Hematopoietic multipotent progenitor cell treated with erythropoietin and hydrocortisone succinate and interleukin-3 and kit ligand, for 17 days (in vitro differentiated cells): ENCODE measurements at places on chromosomes 16 and 17.

- DNase-seq = no peak
These were observed 21.8 kb upstream of the ZNHIT3 start for GRCh38 chr17:36464765-36465088.

DNA sequence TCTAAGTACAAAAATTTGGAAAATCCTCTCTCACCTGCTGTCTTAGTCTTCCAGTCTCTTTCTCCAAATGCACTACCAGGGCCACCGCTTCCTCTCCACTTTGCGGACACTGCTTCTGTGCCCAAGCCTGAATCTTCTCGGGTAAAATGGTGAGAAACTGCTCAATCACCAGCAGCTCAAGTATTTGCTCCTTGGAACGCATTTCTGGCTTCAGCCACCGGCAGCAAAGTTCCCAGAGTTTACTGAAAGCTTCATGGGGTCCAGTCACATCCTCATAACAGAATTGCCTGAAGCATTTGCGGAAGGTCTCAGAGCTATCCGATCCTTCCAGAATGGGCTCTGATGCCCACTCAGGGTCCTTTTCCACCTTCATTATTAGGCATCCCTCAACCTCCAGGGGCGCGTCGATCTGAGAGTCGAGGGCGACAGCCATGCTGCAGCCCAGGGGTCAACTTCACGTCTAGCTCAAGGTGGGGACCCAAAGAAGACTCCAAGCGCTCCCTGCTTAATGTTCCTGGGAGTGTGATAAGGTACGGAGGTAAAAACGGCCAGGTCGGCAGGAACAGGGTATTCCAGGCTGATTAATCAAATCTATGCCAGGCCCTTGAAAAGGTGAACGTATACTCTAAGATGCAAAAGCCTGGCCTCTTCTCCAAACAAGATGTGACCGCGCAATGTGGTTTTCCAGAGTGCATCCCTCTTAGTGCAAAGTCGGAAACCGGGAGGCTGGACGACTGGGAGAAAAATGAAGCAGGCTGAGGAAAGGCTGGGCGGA, 763 bp downstream of the ZKSCAN2 start:
- DNase-seq = no peak

DNA sequence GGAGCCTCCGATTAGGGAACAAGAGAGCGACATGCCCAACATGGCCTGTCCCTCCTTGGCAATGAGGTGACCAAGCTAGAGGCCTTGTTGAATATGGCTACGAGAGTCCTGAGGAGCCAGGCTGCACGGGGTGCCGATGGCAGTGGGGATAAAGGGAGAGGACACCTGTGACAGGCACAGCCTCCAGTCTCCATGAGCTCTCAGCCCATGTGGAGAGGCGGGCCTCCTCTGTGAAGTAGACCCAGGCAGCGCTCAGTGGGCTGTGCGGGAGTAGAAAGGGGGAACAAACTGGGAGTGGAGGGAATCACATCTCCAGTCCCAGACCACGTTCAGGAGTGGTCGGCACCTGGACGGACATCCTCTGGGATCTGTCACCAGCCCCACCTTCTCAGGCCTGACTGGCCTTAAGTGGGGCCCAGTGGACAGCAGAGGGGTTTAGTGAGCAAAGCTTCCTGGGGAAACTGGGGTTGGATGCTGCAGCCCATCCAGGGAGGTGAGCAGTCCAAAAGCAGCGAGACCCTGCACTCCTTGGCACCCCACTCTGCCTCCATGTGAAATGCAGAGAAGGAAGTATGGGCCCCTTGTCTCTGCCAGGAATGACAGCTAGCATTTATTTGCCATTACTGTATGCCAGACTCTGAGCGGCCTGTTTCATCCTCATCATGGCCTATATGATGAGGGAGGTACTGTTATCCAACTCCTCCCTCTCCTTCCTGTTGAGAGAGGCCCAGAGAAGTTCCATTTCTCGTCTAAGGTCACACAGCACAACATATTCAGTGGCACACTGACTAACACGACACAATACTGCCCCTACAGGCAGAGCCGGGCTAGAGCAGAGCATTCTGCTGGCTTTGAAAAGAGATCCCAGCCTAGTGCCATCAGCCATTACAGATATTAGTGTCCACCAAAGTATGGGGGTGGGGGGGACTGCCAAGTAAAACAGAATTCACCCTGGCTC, 4.5 kb upstream of the TMEM92 start:
- DNase-seq = peak; percentile 46

- no peak for DNase-seq
These were observed 14.9 kb downstream of the FOXK2 start for GRCh38 chr17:82534401-82534812.

DNA sequence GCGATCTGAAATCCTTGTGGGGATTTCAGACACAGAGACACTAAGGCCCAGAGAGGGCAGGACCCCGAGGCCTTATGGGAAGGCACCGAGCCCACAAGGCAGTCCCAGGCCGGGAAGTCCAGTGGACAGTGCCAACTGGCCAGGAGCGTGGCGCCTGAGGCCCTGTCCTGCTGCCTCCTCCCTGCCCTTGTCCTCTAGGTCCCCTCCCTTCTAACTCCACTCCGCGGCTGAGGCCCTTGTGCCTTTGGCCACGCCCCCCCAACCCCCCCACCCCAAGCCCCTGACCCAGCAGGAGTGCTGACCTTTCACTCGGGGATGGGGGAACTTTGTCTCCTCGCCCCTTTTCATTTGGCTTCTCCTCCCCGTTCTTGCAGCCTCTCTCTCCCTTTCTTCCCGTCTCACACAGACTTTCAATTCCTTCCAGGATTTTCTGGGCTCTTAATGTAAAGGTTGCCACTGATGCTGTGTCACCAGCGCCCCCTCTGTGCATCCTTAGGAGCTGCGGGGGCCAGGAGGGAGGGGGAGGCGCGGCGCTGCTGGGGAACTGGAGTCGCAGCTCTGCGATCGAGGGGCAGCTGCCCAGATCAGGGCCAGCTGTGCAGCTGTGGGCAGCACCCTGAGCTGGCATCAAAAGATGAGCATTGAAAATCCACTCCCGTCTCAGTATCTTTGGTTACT, 29.1 kb downstream of the CRHR1 start:
- DNase-seq = no peak

DNA sequence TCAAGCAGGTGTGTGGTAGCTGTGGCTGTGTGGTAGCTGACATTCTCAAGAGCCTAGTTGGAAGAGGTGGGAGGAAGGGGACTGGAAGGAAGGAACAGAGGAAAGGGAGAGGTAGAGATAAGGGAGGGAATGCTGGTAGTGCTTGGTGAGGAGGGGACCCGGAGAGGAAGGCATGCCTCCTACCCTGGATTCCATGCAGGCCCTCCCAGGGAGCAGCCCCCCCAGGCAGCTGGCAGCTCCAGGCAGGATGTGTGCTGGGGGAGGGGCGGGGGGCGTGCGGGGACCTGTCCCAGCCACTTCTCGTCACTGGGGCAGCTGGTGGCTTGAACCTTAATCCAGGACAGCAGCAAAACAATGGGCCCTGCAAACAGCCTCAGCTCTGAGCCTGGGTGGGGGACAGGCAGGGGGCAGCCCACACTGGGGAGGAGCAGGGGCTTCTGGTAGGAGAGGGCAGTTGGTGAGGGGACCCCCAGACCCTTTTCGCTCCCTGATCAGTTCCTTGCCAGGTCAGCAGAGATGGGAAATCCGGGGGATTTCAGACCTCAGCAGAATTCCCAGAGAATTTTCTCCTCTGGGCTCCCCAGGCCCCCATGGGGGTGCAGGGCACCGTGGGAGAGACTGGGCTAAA, 27.1 kb downstream of the ARHGAP23 start:
- DNase-seq = no peak

DNA sequence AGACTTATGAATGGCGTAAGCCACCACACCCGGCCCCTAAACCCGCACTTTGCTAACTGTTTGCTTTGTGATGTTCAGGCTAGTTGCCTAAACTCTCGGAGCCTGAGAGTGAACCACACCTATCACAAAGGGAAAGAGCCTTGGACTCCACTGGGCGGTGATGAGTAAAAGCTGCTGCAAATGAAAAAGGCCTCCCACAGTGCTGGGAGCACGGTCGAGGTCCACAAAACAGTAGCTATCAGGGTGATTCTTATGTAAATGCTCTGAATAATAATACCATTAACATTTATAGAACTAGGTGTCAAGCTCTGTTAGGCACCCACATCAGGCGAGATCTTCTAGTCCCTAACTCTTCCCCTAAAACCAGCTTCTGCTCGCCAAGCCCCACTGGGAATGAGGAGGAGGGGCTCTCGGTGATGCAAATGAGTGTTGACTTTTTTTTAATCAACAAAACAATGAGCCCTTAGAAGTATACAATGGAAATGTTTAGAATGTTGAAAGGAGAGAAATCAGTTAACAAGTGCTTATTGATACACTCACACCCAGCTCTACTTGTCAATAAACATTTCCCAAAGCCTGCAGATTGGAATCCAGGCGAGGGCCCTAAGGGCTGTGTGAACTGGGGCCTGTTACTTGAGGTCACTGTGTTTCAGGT, 19.8 kb downstream of the FBRS start:
- no peak for DNase-seq

DNA sequence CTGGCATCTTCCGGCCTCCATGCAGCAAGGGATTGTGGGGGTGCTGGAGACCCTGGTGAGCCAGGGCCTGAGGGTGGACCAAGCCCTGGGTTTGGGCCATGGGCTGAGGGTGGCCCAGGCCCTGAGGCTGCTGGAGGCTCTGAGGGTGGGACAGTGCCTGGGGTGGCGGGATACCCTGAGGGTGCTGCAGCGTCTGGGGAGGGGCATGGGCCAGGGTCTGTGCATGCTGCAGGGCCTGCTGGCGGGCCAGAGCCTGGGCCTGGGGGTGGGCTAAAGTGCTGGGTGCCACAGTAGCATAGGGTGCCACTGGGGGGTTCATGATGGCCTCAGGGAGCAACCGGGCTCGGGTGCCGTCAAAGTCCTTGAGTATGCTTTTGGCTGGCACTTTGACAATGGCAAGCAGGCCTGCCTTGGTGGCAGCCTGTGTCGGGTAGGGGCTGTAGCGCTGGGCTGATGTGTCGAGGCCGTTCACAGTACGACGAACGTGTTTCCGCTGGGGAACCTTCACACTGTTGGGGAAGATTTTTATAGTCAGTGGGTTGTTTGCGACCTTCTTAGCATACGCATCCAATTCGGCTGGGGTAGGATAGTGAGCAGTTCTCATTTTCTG, 15.6 kb downstream of the TRAF4 start:
- no peak for DNase-seq

- DNase-seq = no peak
These were observed 160.2 kb upstream of the LHX1 start for GRCh38 chr17:36777118-36777517.

DNA sequence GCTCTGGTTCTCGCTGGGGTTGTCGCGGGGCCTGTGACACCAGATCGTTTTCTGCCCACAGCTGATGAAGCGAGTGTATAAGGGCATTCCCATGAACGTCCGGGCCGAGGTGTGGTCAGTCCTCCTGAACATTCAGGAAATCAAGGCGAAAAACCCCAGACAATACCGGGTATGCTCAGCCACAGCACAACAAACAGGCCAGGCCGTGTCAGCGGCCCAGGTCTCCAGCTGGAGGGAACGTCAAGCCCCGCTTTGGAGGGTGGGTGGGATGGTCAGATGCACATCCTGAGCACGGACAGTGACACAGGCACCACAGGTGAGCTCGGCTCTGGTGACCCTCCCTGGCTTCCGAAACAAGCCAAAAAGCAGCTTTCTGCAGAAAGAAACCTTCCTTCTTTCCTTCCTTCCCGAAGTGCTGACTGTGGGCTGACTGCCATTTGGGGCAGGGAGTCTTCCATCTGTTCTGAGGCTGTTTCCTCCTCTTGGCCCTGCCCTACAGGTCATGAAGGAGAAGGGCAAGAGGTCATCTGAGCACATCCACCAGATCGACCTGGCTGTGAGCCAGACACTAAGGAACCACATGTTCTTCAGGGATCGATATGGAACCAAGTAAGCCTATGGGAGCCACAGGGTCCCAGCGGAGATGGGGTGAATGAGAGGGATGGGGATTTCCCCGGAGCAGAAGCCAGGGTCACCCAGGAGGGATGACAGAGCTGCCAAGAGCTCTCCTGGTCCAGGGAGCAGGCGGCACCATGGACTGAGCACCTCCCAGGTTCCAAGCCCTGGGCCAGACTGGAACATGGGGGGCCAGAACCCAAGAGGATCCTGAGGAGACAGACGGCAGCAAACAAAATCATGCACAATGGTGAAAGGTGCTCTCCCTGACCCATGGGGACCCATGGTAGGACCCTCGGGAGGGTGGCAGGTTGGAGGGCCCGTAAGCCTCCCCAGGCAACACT, 79.4 kb downstream of the GOSR1 start:
- no peak for DNase-seq

GRCh38 chr16:53773150-53773846, 69.3 kb downstream of the FTO start:
- DNase-seq = no peak

DNA sequence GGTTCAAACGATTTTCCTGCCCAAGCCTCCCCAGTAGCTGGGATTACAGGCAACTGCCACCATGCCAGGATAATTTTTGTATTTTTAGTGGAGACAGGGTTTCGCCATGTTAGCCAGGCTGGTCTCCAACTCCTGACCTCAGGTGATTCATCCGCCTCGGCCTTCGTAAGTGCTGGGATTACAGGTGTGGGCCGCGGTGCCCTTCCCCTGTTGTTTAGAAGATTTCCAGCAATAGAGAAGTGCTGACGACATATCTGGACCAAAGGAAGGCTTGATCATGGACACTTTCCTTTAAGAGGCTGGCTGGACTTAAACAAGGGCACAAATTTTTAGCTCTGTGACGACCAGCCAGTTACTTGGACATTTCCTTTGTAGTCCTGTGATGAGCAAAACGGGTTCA, 1.3 kb upstream of the MT1M start:
- no peak for DNase-seq

GRCh38 chr17:3657588-3657869, 10.8 kb downstream of the TAX1BP3 start:
- DNase-seq = no peak

DNA sequence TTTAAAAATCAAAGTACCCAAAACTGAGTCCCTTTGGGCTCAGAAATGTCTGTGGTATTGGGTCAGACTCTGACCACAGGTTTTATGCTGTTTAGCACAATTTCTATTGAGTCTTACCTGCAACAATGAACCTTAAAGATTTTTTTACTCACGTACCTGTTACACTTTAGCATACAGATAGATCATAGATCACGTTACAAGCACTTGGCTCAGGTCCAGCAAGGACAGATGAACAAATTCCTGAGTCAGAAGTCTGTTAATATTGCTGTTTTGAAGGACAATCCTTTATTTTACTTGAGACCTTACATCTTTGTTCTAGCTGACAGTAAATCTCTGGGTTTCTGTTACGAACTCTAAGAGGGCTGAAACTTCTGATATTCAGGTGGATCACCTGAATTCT, 12.8 kb downstream of the SLC7A6OS start:
- DNase-seq = no peak

DNA sequence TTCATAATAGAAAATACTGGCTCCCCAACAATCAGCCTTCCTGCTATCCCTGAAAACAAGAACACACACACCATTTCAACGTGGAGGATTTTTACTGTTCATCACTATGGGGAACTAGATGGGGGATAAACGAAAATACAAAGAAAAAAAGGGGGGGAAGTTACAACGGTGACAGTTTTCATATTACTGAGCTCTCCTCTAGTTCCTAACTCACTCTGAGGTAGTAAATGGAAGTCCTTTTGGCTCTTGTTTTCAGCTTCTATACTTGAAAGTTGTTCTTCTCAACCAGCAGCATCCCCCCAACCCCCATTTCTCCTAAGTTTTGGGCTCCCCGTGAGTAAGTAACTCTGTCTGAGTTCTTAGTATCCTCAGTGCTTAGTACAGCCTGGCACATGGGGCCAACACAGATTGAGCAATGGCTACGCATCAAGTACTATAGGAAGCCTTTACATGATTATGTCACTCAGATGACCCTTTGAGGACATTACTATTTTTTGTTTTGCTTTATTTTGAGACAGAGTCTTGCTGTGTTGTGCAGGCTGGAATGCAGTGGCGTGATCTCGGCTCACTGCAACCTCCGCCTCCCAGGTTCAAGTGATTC, 4.2 kb upstream of the CORO7 start:
- DNase-seq = no peak

GRCh38 chr16:84467256-84467655, 37.2 kb downstream of the MEAK7 start:
- DNase-seq = no peak
